ENCODE measurements at places on chromosomes 2 and 18. TPM values are rescaled to one million over a fixed set of nuclear protein-coding genes. Genes with fewer than 3 reads are reported as not detected.

DNA sequence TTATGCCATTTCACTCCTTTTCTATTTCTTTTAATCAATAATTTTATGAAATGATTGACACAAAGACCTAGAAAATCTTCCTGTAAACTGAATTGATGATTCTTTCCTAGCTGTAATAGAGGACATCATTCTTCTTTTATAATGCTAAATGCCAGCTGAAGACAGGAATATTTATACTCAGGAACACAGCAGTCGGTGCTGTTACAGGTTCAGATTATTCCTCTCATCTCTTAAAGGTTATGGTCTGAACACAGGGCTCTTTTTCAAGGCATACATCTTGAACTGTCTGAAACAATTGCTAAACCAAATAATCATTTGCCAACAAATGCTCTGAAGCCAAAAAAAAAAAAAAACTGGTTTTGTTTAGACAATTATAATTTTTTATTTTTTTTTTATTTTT, 305.0 kb upstream of the MMADHC start:
- DNase-seq, result no peak

GRCh38 chr18:58021504-58021903, 22.5 kb upstream of the NEDD4L start:
- DNase-seq, result no peak

DNA sequence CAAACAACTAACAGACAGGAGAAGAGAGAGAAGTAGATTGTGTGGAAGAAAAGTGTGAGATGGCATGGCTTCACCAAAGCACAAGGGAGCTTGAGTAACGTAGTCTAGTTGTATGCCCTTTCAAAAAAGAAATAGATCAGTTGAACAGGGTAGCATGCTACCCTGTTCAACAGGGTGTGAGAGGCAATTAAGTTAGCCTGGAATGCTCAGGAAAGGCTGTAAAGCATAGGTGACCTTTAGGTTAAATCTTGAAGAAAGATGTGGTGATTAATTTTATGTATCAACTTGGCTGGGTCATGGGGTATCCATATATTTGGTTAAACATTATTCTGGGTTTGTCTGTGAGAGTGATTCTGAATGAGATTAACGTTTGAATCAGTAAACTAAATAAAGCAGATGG, 61.8 kb upstream of the ZC3H15 start:
- no peak for DNase-seq

GRCh38 chr18:59570796-59571195, 126.4 kb downstream of the CCBE1 start:
- DNase-seq, result no peak

DNA sequence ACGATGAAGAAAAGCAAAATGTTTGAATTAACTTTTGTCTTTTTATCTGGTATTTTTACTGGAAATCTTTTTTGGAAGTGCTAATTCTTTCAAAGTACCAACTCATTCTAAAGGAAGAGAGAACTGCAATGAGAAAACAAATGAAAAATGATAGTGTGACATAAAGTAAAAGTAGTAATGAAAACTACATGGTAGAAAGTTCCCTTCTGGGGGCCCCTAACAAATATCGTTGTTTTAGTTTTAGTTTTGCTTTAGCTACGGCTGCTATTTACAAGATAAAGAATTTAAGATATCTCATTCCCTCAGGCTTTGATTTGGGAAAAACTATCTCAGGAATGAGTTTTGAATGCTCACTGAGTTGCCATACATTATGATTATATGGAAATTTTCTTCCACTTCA, 161.4 kb downstream of the XIRP2 start:
- DNase-seq, result no peak

GRCh38 chr2:128069769-128070168, 21.2 kb upstream of the UGGT1 start:
- no peak for DNase-seq

GRCh38 chr18:10536280-10536679, 10.5 kb downstream of the NAPG start:
- DNase-seq, result peak; percentile 38

- no peak for DNase-seq
Measured at GRCh38 chr2:85988914-85989270, 100.1 kb upstream of the ST3GAL5 start.

GRCh38 chr2:182897137-182897536, 30.7 kb upstream of the FRZB start:
- peak; percentile 73 for DNase-seq

DNA sequence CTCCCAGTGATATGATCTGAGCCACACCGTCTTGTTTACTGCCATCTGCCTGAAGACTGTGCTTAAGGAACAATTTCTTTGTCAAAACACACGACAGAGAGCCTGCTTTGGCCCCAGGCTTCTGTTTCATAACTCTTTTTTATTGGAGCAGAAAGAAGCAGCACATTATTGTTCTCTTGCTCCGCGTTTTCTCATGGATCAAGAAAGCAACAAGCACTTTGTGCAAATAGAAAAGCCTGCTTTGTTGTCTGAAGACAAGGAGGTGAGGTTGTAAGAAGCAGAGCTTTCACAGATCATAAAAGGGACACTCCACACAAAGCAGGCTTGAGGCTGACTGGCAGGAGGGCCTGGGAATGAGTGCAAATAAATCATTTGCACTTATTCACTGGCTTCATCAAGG, 118.3 kb upstream of the FAM136A start:
- DNase-seq, result no peak

DNA sequence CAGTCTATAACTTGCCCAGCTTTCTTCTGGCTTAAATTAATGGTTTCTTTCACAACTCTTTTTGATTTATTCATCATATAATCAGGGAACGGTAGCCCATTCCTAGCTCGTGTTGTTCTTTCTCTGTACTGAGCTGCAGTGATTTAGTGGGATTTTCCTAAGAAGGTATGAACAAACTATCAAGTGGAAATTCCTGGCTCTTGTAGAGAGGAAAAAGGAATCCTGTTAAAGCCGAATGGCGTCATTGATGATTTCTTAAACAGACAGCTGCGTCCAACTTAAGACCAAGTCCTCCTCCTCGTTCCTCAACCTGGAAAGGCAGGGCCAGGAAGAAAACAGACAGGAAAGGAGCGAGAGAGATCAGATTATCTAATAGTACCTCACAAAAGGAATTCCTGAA, 69.2 kb upstream of the CABLES1 start:
- no peak for DNase-seq

The GPR45 gene
- total RNA-seq, result not detected

The RNF152 gene
- total RNA-seq, result 0.51 TPM

The TXNDC2 gene
- total RNA-seq, result 0.63 TPM

The ALPI gene
- total RNA-seq, result not detected

The KRTCAP3 gene
- not detected for total RNA-seq

The LHCGR gene
- not detected for total RNA-seq

The FAHD2B gene
- total RNA-seq, result 0.23 TPM

The HOXD12 gene
- not detected for total RNA-seq

The CFAP65 gene
- not detected for total RNA-seq

All from LHCN-M2 (cell line).